ENCODE measurements at places on chromosomes 6 and 20. TPM values are rescaled to one million over a fixed set of nuclear protein-coding genes. Genes with fewer than 3 reads are reported as not detected.
A peak's percentile ranks its signal among the peaks of the same experiment; 100 is the strongest.

- DNase-seq: peak; percentile 46
Measured at GRCh38 chr20:49570828-49571552, 3.1 kb upstream of the PTGIS start.

DNA sequence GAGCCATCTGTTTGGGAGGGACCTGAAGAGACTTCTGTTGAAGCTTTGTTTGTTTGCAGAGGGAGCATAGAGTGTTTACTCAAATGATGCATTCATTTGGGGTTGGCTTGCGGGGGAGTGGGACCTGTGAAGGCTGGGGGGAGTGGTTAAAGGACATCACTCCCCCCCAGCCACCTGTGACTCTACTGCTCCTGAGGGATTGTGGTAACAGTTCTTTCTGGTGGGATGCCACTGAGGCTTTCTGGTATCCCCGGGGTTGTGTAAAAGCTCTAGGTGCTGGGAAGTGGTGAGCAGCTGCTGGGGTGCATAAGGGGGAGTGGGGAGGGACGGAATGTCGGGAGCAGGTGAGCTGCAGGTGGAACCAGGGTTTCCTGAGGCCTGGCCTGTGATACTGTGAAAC lies 239.2 kb upstream of the QKI start:
- DNase-seq: no peak

DNA sequence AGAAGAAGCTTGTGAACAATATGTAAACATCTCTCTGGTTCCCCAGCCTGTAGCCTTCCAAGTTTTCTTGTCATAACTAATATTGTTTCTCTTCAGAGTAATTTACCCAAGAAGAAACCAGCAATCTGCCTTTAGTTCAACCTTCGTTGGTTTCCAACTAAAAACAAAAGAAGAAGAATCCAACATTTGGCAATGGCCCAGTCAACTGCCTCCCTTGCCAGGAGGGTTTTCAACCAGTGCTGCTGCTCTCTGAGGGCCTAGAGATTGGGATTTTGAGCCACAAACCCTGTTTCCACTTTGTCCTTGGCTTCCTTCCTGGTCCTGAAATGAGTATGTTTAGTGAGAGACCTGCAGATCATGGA lies 395.8 kb upstream of the CNR1 start:
- DNase-seq: no peak

- DNase-seq: no peak
Measured at GRCh38 chr6:37020381-37020780, 14.9 kb downstream of the FGD2 start.

ARMH2 gene
- total RNA-seq: not detected

DNA sequence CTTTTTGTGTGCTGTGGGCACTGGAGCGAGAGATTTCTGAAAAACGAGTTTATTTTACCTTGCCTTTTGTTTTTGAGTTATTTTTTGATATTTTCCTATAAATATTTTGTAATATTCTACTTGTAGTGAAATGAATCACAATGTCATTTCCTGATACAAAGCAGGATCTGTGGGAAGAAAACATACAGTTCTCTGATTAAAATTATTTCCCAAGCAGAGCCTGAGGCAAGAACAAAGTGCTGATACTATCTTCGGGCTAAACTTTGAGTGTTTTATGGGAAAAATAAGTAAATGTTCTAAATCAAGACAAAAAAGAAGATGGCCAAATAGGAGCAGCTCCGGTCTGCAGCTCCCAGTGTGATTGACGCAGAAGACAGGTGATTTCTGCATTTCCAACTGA lies 33.7 kb upstream of the ELOVL5 start:
- no peak for DNase-seq

PDE10A gene
- total RNA-seq: 0.59 TPM

DNA sequence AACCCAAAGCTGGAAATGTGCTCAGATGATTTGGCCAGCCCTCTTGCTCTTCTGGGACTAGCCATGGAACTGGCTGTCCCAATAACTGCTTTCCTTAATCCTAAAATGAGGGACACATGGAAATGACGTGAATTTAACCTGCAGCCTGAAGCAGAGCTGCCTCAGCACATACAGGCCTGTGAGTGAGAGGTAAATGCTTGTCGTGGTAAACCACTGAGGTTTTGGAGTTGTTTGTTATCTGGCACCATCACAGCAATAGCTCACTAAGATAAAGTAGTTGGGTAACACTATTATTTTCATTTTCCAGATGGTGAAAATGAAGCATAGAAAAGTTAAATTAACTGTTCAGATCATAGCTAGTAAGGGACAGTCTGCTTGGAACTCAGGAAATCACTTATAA lies 333.4 kb upstream of the CHD6 start:
- no peak for DNase-seq

MUC22 gene
- not detected for total RNA-seq

DNA sequence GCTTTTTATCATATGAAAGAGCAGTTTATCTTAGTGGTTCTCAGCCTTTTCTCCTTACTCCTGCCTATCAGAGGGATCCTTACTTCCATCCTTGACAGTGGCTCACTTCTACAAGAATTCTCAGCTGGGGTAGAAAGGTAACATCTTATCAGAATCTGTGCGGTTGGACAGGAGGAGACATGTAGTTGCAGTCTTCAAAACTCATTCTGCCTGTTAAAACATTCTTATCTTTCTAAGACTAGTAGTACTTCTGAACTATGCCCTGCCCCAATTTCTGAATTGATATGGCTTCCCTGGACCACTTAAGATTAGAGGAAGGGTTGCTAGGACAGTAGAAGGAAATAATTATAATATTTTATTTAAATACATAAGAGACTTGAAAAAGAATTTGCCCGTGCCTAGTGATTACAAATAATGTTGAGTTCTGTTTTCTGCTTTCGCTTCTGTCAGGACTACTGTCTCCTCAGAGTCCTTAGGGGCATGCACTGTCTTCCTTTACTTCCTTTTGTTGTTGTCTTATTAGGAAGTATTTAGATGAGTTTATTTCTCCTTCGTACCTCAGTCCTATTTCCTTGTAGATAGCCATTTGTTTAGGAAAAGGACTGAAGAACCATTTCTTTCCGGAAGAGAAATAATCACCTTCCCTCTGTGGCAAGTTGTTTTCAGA lies 24.9 kb downstream of the BLTP3A start:
- DNase-seq: no peak

- no peak for DNase-seq
Measured at GRCh38 chr6:14035071-14035847, 82.3 kb upstream of the CD83 start.

SIRPD gene
- not detected for total RNA-seq

DNA sequence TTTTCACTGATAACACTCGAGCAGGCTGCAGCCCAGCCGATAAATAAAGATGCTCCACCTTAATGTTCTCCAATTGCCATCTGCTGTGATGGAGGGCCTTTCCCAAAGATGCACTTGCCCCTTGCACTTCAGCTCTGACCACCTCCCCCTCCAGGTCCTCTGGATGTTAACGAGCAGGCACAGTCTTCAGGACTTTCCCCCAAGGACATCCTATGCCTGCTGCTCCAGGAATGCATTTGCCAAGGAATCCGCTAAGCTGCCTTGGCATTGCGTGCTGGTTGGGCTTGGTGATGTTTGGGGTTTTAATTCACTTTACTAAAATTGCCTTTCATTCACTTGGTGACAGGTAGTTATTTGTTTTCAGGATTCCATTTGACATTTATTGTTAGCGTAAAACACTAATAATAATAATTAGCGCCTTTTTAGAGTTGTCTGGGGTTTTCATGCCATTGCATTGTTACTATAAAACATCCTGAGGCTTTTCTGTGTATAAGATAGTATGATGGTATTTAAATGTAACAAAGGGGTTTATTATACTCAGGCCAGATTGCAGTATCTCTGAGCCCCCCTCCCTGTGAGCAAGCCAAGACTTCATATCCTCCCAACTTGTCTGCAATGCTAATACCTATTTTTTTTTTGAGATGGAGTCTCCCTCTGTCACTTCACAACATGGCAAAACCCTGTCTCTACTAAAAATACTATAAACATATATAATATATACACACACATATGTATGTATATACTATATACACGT lies 66.7 kb upstream of the TSHZ2 start:
- DNase-seq: no peak

DNA sequence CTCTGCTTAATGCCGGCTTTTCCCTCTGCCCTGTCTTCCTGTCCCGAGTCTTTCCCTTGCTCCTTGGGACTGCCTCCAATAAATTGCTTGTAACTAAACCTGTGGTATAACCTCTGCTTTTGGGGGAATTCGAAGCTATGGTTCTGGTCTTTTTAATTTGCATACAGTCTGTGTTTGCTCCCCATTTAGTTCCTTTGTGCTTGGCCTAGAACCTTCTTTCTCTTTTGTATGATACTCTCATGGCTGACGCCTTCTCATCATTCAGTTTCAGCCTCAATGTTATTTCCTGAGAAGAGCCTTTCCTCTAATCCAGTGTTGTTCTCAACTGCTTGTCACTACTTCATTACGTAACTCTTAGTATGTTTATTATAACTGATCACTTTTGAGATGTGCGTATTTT lies 248.0 kb downstream of the PHF3 start:
- no peak for DNase-seq

PRL gene
- total RNA-seq: not detected

GRCh38 chr20:58458342-58459057 lies 56.7 kb downstream of the APCDD1L start:
- no peak for DNase-seq

MYLK4 gene
- total RNA-seq: 2.2 TPM

DNA sequence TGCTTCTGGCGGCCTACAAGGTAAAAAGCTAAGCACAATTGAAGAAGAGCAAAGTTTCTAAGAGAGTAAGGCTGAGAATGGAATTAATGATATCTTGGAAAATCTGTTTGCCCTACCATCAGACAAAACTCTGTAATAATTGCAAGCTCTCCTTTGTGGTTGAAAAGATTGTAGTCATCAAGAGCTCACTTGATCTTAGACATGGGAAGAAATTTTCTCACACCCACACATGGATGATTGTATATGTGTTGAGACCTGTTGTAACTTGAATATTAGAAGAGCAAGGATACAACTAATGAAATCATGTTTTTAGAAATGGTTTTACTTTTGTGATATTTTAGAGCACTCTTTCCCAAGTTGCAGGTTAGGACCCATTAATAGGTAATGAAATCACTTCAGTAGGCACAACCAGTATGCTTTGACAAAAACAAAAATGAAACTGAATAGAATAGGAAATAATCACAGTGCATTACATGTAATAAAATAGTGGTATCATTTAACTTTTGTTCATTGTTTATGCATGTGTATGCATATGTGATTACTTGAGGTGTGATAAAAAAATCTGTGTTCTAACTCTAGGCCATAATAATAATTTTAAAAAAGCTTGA lies 14.0 kb downstream of the DCBLD1 start:
- no peak for DNase-seq

PNPLA1 gene
- total RNA-seq: 28.8 TPM

EPPIN gene
- total RNA-seq: not detected

KHDC1L gene
- total RNA-seq: not detected

BNIP5 gene
- total RNA-seq: not detected

HCRTR2 gene
- total RNA-seq: not detected

- no peak for DNase-seq
Measured at GRCh38 chr20:57693002-57693582, 16.7 kb downstream of the PMEPA1 start.

DNA sequence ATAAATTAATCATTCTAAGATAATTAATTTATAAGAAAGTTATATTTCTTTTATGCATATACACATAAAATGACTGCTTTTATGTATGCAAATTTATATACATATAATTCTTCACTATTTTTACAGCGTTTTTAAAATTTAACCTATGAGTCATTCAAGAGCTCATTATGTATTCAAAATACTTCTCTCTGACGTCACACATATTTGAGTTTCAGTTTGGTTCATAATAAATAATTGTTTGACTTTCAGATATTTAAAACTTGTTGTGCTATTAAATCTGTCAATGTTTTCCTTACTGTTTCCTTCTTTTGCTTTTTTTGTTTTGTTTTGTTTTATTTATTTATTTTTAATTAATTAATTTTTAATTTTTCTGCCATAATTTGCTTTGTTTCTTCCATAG lies 467.5 kb upstream of the ADGRB3 start:
- DNase-seq: no peak

GRCh38 chr6:16450285-16450684 lies 211.9 kb downstream of the GMPR start:
- no peak for DNase-seq

DNA sequence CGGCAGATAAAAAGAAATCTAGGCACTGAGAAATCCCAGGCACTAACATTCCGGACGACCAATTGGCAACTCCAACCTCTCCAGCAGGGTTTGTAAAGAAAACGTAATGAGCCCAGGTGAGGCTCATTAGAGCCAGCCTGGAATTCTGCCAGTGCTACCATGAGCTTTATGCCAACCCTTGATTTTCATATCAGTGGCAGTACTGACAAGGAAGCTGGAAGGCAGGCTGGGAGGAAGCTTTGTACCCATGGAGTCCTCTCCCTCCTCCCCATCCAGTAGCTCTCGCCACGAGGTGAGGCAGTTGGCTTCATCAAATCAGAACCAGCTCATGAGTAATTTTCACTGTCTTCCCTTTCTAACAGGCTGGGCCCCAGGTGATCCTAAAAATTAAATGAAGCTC lies 250.2 kb downstream of the ZNF217 start:
- DNase-seq: no peak

- DNase-seq: no peak
Measured at GRCh38 chr6:34249469-34250261, 859 bp upstream of the SMIM29 start.

DNA sequence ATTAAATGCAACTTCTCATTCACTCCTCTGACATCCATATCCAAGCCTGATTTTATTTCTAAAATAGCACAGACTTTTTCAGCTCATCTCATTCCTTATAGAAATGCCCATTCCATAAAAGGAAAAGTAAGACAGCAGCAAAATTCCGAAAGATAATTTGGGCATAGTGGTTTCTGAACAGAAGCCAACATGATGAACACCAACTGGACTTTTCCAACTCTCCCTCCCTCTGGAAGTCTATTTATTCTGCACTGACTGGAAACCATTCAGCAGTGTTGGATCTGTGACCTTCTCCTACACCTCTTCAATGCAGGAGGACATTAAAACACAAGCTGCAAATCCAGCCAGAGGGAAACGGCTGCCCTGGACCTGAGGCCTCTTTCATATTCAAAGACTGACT lies 306.2 kb upstream of the NT5E start:
- no peak for DNase-seq

LY6G5B gene
- total RNA-seq: 4.2 TPM

ARFGAP1 gene
- 31.0 TPM for total RNA-seq

OLIG3 gene
- not detected for total RNA-seq

DNA sequence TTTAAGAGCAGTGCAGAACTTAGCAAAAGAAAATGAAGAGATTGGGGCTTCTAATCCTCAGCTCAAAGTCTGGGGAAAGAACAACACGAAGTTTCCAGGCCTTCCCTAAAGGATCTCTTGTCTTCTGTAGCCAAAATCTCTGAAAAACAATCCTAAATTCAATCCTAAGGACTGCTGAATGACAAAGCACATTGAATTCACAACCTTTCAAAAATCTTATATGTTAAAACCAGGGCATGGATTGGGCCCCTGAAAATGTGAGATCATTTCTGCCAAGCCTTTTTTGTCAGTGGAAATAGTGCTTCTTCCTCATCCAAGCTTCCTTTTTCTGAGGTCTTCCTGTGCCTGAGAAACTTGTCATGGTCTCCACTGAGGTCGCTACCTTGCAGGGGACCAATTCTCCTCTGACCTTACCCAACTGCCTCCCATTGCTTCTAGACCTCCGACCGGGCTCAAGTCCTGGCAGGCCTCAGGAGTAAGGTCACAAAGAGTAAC lies 126.2 kb upstream of the ARID1B start:
- DNase-seq: no peak

Data from lower leg skin (tissue), 4 donors.